Activated CD8-positive, alpha-beta T cell treated with anti-CD3 and anti-CD28 coated beads, Interleukin-2, amount 10 ng/mL, durations not matched to agents 7 days and 5 days (primary cell): ENCODE measurements at places on chromosomes 1 and 21.

DNA sequence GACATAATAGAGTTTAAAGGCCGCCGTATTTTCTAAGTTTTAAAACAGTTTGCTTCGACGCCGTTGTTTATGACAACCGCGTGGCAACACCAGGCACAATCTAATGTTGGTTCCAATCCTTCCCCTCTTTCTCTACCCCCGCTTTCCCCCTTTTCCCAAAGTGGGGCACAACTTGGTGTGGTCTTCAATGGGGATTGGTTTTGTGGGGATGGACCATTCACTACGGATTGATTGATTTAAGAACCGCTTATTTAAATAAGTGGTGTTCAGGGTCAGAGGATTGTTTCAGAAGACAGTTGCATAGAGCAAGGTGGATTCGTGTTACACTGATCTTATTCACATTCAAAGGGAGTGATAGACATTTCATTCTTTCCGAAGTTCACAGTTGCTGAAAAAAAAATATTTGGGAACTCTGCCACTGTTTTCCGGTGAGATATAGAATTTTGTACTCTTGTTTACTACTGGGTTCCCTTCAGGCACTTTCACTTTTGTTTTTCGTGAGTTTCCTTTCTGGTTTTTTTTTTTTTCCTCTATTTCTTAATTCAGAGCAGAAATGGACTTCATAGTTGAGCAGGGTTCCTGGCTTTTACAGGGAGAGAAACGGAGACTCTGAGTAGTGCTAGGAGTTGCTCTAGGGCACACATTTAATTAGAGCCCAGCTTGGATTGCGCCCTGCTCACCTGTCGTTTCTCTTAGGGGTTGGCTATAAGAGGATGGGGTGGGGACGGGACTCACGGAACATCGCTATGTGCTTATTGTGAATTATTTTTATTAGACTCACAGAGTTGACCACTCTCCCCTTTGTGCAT is 79.6 kb upstream of the AK4 start:
- peak; percentile 43 for DNase-seq

DNA sequence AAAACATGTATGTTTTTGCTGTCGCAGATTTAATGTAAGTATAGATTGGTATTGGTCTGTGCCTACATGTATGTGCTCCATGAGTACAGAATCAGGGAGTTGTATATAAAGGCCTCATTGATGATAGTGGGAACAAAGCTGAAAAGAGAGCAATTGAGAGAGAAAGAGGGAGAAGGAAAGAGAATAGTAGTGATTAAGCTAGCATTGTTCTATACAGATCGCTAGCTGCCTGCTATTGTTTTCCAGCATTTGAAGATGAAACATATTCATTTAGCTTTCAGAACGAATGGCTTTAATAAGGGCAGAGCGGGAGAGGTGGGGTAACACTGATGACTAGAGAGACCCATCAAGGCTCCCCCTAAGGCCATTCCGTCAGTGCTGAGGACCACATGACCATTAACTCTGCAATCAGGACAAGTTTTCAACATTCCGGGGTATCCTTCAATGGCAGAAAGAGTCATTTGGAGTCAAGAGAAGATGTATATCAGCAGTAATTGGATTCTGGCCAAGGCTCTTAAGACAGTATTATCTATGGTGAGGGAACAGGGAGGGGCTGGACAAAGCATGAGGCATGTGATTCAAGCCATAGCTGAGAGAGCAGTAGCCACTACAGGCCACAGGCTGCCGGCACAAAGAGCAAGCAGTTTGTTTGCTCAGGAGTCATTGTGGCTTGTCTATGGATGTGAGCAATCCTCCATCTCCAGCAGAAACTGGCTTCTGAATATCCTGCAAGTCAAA is 176.5 kb downstream of the PBX1 start:
- DNase-seq, result no peak

GRCh38 chr1:204971517-204972336 is 71.3 kb upstream of the CNTN2 start:
- peak; percentile 29 for DNase-seq

- DNase-seq, result no peak
Observed at GRCh38 chr1:19356266-19356665, 44.1 kb downstream of the SLC66A1 start.

- peak; percentile 73 for DNase-seq
Observed at GRCh38 chr1:22420455-22421053, 31.1 kb upstream of the ZBTB40 start.

DNA sequence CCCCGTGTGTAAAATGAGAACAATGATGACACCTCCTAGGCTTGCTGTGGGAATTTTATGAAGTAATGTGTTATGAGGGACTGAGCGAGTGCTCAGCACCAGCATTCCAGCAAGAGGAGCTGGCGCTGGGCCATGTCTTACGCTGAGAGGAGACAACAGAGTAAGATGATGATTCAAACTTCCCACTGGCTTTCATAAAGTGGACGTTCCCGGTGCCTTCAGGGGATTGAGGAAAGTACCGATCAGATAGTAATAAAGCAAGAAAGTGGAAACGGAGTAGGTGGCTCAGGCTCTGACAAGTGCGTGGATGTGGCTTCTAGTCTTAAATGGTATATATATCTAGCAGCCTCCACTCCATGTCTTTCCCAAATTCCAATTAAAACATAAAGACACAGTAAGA is 23.8 kb downstream of the EPHA10 start:
- DNase-seq, result no peak

GRCh38 chr21:22250355-22250754 is 1252.1 kb downstream of the NCAM2 start:
- DNase-seq, result no peak

- DNase-seq, result no peak
Observed at GRCh38 chr1:114153261-114154145, at the start of gene SYT6. Gene SYT6, minus strand, starts transcription at chr1:114153869. Its CDS starts 97 bp downstream, at chr1:114153772.

- no peak for DNase-seq
Observed at GRCh38 chr1:215285013-215285800, 202.7 kb downstream of the KCNK2 start.

DNA sequence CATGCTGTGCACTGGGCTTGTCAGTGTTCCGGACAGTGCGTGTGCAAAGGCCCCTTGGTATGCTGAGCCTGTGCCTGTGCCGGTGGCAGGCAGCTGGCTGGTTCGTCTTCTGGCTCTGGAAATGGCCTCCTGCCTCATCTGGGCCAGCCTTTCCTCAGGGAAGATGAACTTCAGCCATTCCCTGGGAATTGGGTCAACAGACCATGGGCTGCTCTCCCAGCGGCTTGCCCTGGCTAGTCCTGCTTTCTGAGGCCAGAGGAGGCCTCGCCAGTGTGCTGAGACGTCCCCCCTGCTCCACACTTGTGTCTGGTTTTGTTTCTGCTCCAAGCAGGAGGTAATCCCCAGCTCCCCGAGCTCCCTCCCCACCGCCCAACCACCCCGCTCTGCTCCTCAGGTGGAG is 32.6 kb upstream of the RD3 start:
- no peak for DNase-seq

DNA sequence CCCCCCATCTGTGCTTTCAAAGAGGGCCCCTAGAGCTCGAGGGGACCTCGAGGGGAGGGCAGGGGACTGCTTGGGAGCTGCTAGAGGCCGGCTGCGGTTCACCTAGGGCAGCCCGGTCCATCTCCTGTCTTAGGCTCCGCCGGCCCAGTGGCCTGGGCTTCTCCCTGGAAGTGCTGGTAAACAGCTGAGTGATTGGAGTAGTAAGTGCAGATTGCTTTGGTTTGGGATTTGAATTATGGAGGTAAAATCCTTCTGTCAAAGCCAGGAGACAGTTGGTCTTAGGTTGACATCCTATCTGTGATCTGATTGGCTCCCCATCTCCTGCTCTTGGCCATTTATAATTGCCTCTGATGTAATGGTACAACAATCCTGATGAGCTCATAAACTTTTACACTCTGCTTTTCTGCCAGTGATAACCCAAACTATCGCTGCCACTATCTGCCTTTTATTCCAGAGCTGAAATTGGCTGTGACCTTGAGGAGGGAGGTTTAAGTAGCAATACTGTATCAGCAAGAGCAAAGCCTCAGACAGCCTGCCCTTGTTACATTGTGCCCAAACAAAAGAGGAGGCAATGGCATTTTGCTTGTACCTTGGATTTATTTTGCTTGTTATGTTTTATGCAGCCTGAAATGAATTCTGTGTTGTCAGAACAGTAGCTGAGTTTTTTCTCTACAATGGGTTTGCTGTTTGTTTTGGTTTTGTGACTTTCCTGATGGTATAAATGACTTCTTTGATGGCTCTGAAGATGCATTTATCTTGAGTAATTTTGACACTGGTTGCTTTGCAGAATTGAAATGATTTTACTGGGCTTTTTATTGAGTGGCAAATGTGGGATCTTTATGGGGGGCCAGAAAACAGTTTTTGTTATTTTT is 2.4 kb downstream of the ARID1A start:
- peak; percentile 68 for DNase-seq

GRCh38 chr1:54464031-54464476 is 57.9 kb upstream of the SSBP3 start:
- DNase-seq, result no peak

DNA sequence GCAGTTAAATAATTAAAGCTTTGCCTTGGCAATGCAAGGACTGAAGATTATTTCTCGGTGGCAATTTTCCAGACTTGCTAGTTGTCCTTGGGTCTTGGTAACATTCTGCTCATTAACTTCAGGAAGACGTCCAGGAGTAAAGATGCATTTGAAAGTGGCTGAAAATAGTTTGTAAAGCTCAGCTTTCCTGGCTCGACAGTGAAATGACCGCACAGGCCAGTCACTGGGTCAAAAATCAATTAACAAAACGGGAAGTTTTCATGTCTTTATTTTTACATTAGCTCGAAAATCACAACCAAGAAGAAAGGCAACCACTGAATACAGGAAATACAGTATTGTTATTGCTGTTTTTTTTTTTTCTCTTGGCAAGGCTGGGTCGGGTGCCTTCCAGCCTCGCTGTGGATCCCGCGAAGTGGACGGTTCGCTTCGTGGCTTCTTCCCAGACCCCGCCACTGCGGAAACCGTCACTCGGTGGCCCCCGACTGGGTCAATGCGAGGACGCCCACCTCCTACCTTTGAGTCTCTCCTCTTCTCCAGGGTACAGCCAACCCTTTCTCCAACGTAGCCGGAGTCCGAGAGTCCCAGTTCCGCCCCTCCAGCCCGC is 479 bp upstream of the SNX7 start:
- DNase-seq, result no peak

- no peak for DNase-seq
Observed at GRCh38 chr1:229005556-229005955, 265.4 kb upstream of the RAB4A start.

GRCh38 chr1:19411612-19412011 is 73.7 kb downstream of the CAPZB start:
- no peak for DNase-seq

DNA sequence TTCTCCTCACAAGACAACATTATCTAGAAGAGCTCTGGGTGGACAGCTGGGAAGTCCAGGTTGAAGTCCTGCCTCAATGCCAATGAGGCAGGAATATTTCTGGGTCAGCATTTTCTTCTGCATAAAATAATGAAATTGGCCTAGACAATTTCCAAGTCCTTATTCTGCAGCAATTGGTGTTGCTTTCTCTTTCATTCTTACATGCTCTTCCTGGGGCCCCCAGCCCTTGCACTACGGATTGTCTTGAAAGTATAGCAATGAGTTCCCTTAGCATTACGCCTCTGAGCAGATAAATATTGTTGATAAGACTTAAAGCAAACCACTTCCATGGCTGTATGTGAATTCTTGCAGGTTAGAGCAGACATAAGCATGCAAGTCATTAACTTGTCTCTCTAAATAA is 188.5 kb downstream of the TGFBR3 start:
- peak; percentile 75 for DNase-seq

DNA sequence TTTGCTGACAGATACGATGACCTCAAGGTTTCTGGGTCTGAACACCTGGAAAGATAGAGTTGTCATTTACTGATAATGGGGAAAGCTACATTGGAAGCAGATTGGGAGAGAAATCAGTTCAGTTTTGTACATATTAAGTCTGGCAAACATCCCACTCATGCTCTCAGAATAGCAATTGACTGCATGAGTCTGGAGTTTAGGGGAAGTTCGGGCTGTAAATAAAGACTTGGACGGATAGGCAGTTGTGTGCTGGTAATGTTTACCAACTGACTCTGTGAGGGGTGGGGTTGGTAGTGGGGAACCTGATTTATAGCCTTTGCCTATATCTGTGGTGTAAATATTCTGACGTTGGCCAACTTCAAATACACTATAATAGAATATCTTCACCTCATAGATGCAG is 4.0 kb downstream of the H6PD start:
- DNase-seq, result no peak
